ENCODE measurements at places on chromosomes 11 and 22.
A peak's percentile ranks its signal among the peaks of the same experiment; 100 is the strongest.

GRCh38 chr22:37566903-37567798 is 6.9 kb downstream of the CDC42EP1 start:
- peak; percentile 84 for DNase-seq

- DNase-seq, result no peak
Measured at GRCh38 chr11:120710354-120711131, 199.0 kb downstream of the GRIK4 start.

GRCh38 chr11:117309310-117309709 is 6.7 kb downstream of the BACE1 start:
- no peak for DNase-seq

DNA sequence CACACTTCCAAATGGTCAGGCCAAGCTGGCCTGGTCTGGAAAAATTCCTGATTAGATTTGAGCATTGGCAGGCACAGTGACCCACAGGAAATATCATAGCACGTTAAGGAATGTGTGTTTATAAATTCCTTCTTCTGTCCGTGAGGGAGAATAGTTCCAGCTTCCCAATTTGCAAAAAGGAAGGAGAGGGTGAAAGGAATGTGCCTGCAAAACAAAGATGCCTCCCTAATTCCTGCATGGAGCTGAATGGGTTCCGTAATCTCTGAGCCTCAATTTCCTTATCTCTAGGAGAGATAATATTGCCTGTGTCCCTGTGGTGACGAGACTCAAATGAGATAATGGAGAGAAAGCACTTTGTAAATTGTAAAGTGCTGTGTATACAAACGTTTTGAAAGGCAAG is 105.1 kb downstream of the FEZ1 start:
- DNase-seq, result no peak

GRCh38 chr22:46803031-46803880 is 40.8 kb downstream of the TBC1D22A start:
- peak; percentile 81 for DNase-seq

- DNase-seq, result peak; percentile 96
Measured at GRCh38 chr11:118415739-118416068, 14.3 kb downstream of the ATP5MG start.

- DNase-seq, result no peak
Measured at GRCh38 chr11:69022260-69022659, 9.2 kb upstream of the MRGPRF start.

DNA sequence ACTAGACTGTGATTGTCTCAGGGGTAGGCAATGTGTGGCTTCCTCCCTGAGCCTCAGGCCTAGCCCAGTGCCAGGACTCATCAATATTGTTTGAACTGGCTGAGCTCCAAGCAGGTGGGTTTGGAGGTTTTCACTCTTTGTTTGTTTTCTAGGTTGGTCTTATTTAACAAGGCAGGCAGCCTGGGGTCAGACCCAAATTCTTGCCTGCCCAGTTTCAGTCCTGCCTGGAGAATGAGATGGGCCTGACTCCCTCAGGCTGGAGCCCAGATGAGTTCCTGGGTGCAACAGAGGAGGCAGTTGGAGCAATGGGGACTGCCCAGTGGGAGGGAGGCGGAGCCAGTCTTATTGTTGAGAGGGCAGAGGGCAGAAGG is 28.3 kb upstream of the TP53I11 start:
- no peak for DNase-seq

DNA sequence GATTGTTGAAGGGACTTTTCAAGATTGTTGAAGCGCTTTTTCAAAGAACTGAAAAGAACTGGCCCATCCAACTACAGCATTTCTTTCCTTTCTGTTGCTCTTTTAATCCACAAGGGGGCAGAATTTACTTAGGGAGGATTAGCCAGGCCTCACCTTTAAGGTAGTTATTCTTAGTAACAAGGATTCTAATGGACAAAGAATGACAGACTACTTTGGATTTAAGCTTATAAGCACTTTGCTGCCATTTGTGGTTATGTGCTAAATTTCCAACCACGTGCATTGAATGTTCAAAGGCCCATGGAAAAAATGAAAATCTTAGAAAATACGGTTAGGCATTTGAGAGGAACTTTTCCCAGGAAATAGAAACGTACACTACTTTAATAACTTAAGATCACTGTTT is 49.5 kb upstream of the HSPA8 start:
- peak; percentile 14 for DNase-seq

DNA sequence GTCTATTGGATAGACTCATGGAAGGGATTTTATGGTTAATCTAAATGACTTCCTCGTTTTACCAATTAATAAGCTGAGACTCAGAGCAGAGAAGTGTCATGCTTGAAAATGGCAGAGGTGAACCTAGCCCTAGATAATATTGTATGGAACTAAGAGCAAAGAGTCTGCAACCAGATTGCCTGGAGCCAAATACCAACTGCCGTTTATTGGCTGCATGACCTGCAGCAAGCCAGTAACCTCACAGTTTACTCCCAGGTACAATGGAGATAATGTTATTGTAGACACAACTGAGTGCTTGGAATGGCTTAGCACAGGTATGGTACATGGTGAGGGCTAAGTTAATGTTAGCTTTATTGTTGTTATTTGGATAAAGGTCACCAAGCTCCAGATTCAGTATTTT is 84.6 kb upstream of the FAT3 start:
- DNase-seq, result no peak

- DNase-seq, result no peak
Measured at GRCh38 chr11:114522818-114523217, 36.9 kb downstream of the NXPE1 start.

DNA sequence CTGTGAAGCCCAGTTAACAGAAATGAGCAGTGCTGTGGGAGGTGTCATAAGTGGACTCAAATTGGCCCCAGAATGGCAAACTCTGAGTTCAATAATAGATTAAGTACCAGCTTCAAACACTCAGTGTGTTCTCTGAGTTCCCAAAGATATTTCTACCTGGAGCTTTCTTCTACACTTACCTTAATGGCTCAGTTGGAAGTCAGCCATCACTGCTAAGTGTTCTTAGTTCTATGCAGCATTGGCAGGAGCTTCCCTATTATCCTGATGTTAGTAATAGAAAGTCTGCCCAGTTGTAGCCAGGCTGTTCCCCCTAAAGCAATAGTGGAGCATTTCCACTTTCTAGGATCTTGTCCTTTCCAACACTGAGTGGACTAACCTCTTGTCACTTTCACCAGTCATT is 9.7 kb upstream of the PIK3IP1 start:
- DNase-seq, result no peak

DNA sequence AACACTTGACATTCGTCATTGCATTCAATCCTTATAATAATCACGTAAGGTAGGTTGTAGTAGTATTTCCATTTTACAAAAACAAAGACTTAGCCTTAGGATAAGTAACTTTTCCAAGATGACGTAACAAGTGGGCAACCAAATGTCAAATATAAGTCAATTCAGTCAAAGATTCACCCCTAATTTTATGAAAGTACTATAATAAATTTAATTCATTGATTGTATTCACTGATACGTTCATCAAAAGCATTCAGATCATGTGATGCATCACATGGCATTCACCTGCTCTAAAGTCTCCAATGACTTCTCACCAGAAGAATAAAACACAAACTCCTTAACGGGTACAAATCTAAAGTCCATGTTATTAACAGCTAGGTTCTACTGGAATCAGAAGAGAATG is 2.1 kb downstream of the KIF18A start:
- peak; percentile 11 for DNase-seq

DNA sequence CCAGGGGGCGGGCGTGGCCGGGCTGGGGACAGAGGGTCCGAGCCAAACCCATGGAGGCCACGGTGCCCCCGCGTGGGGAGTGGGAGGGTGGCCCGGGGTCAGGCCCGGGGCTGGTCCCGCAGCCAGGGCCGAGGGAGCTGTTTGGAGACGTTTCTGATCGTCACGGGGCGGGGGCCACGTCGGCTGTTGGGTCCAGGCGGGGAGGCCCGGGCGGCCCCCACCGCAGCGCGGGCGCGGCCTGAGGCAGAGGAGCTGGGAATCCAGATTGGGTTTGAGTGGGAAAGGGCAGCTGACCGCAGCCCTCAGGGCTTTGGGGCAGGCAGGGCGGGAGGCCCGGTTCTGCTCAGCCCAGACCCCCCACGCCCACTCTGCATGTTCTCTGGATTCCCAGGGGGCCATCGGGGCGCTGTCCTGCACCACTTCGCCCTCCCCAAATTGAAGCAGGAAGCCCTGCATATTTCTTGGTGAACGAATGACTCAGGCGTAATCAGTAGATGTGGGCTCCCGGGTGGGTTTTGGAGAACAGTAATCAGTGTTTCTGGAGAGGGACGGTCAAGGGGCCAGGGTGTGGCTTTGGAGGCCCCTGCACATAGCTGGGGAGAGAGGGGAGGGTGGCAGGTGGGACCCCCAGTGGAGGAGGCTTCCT is 583 bp downstream of the MRPL23 start:
- DNase-seq, result no peak

- DNase-seq, result no peak
Measured at GRCh38 chr11:10351765-10352641, 47.1 kb downstream of the ADM start.

DNA sequence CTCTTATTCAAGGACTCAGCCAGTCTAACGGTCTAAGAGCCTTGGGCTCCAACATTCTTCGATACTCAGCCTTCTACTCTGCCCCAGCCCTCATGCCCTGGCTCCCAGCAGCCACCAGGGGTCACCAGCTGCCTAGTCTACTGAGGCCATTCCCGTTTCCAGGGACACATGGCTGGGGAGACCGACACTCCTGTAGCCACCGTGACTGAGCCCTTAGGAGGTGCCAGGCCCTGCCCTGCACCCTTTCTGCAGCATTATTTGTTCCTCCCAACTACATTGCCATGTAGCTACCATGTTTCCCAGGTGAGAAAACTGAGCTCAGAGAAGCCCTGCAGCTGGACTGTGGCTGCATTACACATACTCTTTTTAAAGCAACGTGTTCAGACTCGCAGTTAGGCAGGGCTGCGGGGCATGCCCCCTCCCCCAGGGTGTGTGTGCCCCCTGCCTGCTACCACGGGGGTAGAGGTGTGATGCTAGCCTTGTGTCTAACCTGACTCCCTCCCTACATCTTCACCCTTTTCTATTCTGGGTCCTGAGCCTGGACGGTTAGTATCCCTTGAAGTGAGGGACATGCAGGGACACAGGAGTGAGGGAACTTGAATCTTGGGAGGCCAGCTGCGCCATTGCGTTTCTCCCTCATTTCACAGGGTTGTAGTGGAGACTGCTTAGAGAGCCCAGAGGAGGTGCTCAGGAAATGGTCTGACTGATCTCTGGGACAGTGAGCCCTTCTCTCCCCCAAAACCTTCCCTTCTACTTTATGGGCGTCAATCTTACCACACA is 17.5 kb downstream of the ATG16L2 start:
- DNase-seq, result peak; percentile 80
